ENCODE measurements at places on chromosomes 16 and 17. TPM values are rescaled to one million over a fixed set of nuclear protein-coding genes. Genes with fewer than 3 reads are reported as not detected.

GRCh38 chr16:79336437-79337229 is 263.9 kb downstream of the MAF start:
- DNase-seq, result no peak

GRCh38 chr16:17780181-17780580 is 309.4 kb upstream of the XYLT1 start:
- no peak for DNase-seq

PIRT gene
- not detected for total RNA-seq

IGSF6 gene
- 0.19 TPM for total RNA-seq

CDRT15 gene
- total RNA-seq, result not detected
